ENCODE measurements at places on chromosomes 7 and 10. TPM values are rescaled to one million over a fixed set of nuclear protein-coding genes. Genes with fewer than 3 reads are reported as not detected.

DNA sequence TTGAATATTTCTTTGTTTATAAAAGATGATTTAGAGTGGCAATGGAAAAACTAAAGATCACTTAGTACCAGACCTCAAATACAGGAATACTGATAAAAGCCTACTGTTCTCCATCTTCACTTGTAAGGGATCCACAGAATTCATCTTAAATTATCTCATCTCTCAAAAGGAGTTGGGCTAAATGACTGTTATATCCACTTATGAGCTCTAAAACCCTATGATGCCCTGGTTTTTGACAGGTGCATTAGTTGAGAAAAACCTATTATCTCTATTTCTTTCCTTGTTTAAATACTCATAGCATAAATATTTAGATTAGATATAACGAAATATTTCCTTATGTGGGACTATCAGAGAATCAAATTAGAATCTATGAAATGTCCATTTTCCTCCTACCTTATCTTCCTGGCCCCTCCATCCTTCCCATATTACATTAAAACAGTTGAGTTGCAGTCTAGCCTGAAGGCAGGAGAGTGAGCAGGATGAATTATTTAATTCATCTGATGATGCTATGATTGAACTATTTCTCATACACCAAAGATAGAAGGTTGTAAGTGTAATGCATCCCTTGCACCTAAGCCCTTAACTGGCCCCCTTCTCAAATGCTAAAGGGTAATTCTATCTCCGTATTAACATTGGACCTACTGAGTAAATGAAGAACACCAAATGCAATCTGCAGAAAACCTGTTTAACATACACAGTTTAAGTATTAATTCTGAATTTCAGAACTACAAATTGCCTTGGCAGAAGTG lies 29.7 kb downstream of the PPP3CB start:
- no peak for DNase-seq

DNA sequence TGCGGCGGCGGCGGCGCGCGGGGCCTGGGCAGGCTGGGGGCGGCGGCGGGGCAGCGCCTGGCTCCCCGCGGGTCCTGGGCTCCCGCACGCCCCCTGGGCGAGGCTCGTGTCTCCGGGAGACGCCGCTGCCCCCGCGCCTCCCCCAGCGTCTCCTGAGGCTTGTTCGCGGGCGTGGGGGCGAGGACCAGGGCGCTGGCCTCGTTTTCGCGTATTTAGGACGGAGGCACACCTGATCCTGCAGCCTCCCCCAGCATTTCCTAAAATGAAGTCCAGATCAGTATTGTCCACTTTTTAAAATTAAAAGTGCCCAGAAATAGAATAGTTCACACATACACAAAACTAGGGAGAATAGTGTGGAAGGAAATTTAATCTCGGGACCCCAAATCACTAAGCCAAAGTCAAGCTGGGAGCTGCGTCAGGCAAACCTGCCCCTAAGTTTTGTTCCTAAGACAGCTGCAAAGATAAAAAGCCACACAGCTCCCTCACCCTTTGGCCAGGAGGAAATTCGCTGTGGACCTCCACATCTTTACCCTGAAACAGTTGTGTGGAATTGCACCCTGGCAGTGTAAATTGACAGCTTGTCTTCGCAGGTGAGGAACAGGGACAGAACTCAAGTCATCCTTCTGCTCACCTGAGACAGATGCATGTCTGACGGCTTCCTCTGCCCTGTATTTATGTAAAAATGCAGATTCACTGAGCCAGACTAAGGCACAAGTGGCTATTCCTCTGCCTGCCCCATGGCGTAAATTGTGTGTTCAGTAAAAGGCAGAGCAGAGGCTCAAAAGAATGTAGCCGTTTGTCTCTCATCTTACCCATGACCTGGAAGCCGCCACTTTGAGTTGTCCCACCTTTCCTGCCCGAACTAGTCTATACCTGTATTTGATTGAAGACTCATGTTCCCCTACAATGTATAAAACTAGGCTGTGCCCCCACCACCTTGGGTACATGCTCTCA lies 740 bp downstream of the GALNT11 start:
- no peak for DNase-seq

- DNase-seq, result no peak
Observed at GRCh38 chr10:91227576-91227975, 7.1 kb downstream of the PCGF5 start.

- no peak for DNase-seq
Observed at GRCh38 chr7:149770728-149771636, 2.4 kb downstream of the ZNF467 start.

DNA sequence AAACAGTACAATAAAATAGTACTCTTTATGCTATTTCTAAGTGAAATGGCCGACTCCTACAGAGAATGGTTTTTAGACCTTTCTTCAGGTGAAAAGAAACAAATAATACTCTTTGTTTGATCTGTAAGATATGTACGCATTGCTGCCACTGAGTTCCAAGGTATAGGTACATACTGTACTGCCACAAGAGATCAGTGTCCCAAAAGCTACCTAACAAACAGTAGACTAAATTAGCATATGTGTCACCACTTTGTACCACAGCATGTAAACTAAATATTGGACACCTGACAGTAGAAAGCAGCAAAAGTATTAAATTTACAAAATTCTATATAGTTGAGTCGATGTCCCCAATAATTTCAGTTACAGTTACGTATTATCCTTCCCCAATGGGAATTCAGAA lies 14.4 kb downstream of the MTPN start:
- no peak for DNase-seq

- no peak for DNase-seq
Observed at GRCh38 chr10:45387096-45387893, 13.3 kb downstream of the ALOX5 start.

DNA sequence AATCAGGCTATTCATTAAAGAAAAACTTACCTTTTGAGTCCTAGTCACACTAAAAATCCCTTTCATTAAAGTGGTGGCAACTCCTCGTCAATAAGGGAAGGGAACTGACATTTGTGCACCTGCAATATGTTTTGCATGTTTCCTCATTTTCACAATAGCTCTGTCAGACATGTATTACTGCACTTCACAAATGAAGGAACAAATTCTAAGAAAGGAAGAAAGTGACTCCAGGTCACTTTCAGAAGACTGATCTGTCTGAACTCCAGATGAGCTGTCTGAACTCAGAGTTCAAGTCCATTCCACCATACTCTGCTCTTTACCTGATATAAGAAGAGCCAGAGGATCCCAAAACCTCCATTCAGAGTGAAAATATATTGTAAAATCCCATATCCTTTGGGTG lies 50.3 kb upstream of the GSAP start:
- no peak for DNase-seq

DNA sequence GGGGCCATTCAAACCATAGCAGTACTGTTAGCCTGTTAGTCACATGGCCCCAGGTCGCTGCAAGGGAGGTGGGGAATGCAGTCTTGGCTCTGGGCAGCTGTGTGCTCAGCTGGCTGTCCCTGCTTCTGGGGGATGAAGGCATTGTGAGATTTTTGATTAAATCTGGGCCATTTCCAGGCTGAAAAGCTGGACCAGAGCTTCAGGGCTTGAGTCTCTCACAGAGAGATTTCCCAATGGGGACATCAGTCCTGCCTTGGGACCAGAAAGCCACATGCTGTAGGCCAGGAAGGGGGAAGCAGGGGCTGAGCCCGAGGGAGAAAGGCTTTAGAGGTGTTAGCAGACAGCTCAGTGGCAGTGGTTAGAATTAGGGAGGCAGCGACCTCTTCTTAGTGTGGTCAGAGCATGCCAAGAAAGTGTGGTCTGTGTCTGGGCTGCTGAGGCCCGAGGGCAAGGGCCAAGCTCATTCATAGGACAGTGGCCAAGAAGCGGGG lies 33.6 kb downstream of the PALD1 start:
- DNase-seq, result no peak

- DNase-seq, result no peak
Observed at GRCh38 chr10:4651404-4652037, 174.5 kb upstream of the AKR1E2 start.

DNA sequence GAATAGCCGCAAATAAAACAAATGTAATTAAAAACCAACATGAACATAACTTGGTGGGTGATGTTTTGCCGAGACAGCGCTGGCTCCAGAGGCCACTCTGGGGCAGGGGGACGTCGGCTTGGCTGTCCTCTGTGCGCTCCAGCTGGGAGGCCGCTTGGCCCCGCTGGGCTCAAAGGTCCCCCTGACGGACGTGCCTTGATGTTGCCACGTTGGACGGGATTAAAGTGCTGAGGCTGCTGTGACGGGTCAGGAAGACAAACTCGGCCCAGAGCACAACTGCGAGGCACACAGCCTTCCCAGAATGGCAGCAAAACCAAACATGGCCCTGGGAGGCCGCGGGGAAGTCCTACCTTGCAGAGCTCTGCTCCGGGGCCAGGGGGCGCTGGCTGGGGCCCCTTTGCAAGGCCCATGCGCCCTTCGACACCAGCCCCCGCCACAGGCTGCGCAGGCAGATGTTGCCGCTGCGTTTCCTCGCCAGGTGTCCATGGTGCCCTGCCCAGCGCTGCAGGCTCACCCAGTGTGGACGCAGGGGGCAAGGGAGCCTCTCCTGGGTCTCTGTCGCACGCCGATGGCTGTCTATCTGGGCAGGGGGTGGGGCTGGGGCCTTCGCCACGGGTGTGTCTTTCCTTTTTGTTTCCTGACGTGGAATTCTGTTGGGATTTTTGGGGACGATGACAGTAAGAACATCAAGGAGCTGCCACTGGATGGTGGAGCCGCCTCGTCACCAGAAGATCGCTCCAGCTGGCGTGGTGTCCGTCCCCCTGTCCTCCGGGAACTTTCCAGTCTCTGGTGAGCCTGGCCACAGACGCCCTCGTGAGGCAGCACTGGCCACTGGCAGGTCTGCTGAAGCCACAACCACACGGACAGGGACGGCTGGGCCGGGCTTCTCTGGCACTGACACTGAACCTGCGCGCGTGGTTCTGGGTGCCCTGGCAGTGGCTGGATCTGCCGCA lies 99.6 kb upstream of the DIP2C start:
- DNase-seq, result peak; percentile 77

- DNase-seq, result no peak
Observed at GRCh38 chr10:118342638-118343020, 505 bp upstream of the FAM204A start.

DNA sequence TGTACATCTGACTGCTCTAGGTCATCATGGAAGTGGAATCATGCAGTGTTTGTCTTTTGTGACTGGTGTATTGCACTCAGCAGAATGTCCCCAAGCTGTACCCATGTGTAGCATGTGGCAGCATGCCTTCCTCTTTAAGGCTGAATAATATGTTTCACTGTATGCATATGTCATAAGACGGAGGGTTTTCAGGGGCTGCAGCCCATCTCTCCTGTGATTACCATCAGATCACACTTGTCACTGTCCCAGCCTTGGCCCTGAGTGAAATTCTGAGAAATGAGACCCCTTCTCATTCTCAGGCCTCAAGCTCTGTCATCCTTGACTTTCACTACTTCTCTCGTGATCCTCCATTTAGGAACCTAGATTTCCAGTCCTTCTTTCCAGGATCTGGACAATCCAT lies 50.0 kb downstream of the CPXM2 start:
- DNase-seq, result no peak

The CTBP2 gene
- total RNA-seq, result 133 TPM

The PNLIPRP2 gene
- not detected for total RNA-seq

The PLXDC2 gene
- 17.1 TPM for total RNA-seq

Data from dermis microvascular lymphatic vessel endothelial cell (primary cell).